Activated CD4-positive, alpha-beta memory T cell treated with anti-CD3 and anti-CD28 coated beads for 36 hours (primary cell): ENCODE measurements at places on chromosomes 5 and 9.

- H3K4me1 ChIP-seq: no peaks in the 10 kb centered on the region
- no peak overlapping the region for H3K27ac ChIP-seq
- no peak for DNase-seq
- H3K27me3 ChIP-seq: peaks cover 18% of the 10 kb centered on the region
- H3K36me3 ChIP-seq: no peaks in the 10 kb centered on the region
Observed at GRCh38 chr5:5953584-5954274, 424.6 kb downstream of the MED10 start.

DNA sequence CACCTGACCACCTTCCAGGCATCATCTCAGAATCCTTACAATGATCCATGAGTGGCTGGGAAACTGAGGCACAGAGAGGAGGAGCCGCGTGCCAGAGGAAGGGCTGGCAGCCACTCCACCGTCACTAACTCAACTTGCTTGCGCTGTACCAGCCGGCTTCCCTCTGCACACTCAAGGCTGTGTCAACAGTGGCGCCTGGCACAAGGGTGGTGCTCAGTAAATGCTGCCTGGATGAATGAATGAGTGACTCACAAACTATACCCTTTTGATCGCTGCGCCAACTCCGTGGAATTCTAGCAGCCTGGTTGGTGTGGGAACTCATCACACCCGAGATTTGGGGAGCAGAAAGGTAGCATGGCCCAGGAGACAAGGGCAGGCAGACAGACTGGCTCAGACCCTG is 21.9 kb downstream of the PRRX2 start:
- H3K36me3 ChIP-seq: no peaks in the 10 kb centered on the region
- no peak overlapping the region for H3K27ac ChIP-seq
- H3K27me3 ChIP-seq: no peaks in the 10 kb centered on the region
- no peak overlapping the region for H3K4me3 ChIP-seq

- H3K4me1 ChIP-seq: no peaks in the 10 kb centered on the region
- no peak overlapping the region for H3K4me3 ChIP-seq
- no peaks in the 10 kb centered on the region for H3K27me3 ChIP-seq
- no peak for DNase-seq
- H3K36me3 ChIP-seq: no peaks in the 10 kb centered on the region
Observed at GRCh38 chr9:137368431-137369035, 54.4 kb downstream of the EXD3 start.

DNA sequence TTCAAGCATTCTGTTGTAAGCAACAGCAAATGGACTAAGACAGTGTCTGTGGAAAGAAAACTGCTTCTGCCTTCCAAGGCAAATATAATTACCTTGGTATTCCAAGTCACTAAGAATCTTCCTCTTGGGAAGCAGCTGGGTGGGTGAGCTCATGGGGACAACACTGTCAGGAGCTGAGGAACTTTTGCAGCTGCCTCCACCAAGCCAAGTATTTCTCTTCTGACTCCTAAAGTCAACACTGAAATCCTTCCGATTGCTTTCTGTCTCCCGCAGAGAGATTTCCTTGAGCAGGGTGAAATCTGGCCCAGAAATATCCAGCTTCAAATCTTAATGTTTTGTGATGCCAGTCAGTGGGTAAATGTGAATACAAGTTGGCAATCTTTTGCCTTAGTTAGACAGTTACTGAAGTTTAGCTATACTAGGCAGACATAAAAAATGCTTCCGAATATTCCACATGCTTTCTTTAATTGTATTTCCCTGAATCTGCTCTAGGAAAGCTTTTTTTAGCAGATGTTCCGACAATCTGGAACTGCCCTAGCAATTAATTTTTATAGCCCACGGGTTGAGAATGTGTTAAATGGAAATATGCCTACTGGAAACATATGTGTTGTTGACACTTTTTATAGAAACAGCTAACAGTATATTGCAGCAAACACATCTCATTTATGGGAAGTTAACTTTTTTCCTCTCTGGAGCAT is 369.9 kb upstream of the DAB2 start:
- DNase-seq: no peak
- H3K27me3 ChIP-seq: no peaks in the 10 kb centered on the region
- no peaks in the 10 kb centered on the region for H3K36me3 ChIP-seq
- H3K27ac ChIP-seq: no peak overlapping the region

- no peaks in the 10 kb centered on the region for H3K4me1 ChIP-seq
- DNase-seq: no peak
- no peak overlapping the region for H3K4me3 ChIP-seq
- H3K27me3 ChIP-seq: no peaks in the 10 kb centered on the region
Observed at GRCh38 chr9:127035948-127036347, 86.5 kb downstream of the ANGPTL2 start.

GRCh38 chr5:77635917-77636640 is 2.4 kb downstream of the OTP start:
- DNase-seq: no peak
- H3K4me1 ChIP-seq: peaks cover 28% of the 10 kb centered on the region
- H3K36me3 ChIP-seq: peaks cover 16% of the 10 kb centered on the region

DNA sequence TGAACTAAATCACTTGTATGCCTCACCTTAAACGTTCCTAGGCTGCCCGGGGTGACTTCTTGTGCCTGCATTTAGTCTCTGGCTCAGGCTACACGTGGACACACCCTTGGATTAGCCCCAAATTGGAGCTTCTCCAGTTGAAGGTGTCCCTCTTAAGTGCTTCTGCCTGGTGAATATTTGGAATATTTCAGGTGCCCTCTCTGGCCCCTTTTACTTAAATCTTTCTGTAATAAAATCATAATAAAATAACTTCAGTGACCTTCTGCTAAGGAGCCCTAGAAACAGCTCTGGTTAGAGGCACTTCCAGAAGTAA is 74.3 kb upstream of the KLF9 start:
- peaks cover under 1% of the 10 kb centered on the region for H3K27me3 ChIP-seq
- no peak overlapping the region for H3K27ac ChIP-seq
- H3K4me1 ChIP-seq: peaks cover 6% of the 10 kb centered on the region

GRCh38 chr9:131275332-131276093 is 797 bp downstream of the FAM78A start:
- H3K4me3 ChIP-seq: peak overlapping the region; percentile 99
- peaks cover 48% of the 10 kb centered on the region for H3K36me3 ChIP-seq
- H3K27ac ChIP-seq: peak overlapping the region; percentile 97

GRCh38 chr5:178113141-178113787 is at the start of gene N4BP3:
Gene N4BP3, plus strand, starts transcription at chr5:178113532. Its CDS starts 6,052 bp downstream, at chr5:178119584.
- H3K4me1 ChIP-seq: peaks cover 34% of the 10 kb centered on the region
- H3K27ac ChIP-seq: peak within 1 kb of the TSS; percentile 61
- H3K36me3 ChIP-seq: peaks cover 2% of the 10 kb centered on the region
- DNase-seq: peak; percentile 90

GRCh38 chr9:551986-552929 is 289.2 kb upstream of the DMRT1 start:
- H3K27me3 ChIP-seq: no peaks in the 10 kb centered on the region
- no peak overlapping the region for H3K27ac ChIP-seq
- H3K4me1 ChIP-seq: peaks cover 5% of the 10 kb centered on the region
- H3K36me3 ChIP-seq: peaks cover 2% of the 10 kb centered on the region
- DNase-seq: no peak
- H3K4me3 ChIP-seq: no peak overlapping the region

- H3K4me3 ChIP-seq: no peak overlapping the region
- H3K27me3 ChIP-seq: no peaks in the 10 kb centered on the region
- no peaks in the 10 kb centered on the region for H3K36me3 ChIP-seq
- no peaks in the 10 kb centered on the region for H3K4me1 ChIP-seq
- no peak for DNase-seq
Observed at GRCh38 chr5:92944903-92945604, 636.0 kb downstream of the NR2F1-AS1 start.

- no peaks in the 10 kb centered on the region for H3K27me3 ChIP-seq
- peaks cover 9% of the 10 kb centered on the region for H3K36me3 ChIP-seq
- H3K4me3 ChIP-seq: peak overlapping the region; percentile 12
- DNase-seq: no peak
- no peak overlapping the region for H3K27ac ChIP-seq
- H3K4me1 ChIP-seq: peaks cover 19% of the 10 kb centered on the region
Observed at GRCh38 chr9:134162926-134163370, 1.4 kb downstream of the RNU6ATAC start.

DNA sequence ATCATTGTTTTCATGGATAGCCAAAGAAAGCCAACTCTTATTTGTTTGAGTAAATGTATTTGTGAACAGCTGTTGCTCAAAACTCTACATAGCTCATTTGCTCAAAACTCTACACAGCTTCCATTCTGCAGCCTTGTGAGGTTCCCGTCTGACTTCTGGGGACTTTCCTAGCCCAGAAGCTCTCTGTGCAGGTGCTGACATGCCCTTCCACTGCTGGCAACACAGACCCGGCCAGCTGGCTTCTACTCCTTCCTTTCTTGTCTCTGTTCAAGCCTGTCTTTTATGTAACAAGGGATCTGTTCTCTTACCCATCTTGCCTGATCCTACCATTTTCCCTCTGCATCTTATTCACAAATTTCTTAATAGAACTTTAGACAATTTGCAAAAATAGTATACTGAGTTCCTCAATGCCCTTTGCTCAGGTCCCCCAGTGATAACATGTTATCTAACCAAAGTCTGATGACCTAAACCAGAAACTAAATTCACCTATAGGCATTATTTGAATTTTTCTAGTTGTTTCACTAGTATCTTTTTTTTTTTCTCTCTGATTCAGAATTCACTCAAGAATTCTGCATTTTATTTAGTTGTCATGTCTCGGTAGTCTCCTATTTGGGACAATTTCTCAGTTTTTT is 556.5 kb upstream of the SEMA6A start:
- H3K27ac ChIP-seq: no peak overlapping the region
- no peaks in the 10 kb centered on the region for H3K36me3 ChIP-seq
- H3K4me1 ChIP-seq: no peaks in the 10 kb centered on the region
- H3K27me3 ChIP-seq: no peaks in the 10 kb centered on the region
- DNase-seq: no peak

DNA sequence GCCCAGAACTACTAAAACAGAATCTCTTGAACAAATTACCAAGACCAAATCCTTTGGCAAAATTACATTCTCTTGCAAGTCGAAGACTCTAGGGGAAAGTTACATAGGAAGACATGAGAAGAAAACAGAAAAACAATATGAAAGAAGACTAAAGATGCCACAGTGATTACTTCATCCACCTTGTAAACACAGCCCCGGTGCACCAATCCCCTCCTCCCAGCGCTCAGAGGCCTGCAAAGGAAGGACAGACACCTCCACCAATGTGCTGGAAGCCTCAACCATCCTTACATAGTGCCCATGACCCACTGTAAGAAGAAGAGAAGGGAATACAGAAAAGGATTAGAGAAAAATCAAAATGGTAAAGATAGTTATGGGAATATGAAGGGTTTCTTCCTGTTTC is 218.5 kb downstream of the SPOCK1 start:
- H3K4me1 ChIP-seq: no peaks in the 10 kb centered on the region
- no peak overlapping the region for H3K27ac ChIP-seq
- H3K36me3 ChIP-seq: no peaks in the 10 kb centered on the region
- no peak for DNase-seq
- H3K4me3 ChIP-seq: no peak overlapping the region

- peaks cover 55% of the 10 kb centered on the region for H3K4me1 ChIP-seq
- no peak for DNase-seq
- H3K27ac ChIP-seq: peak overlapping the region; percentile 51
- H3K36me3 ChIP-seq: peaks cover 42% of the 10 kb centered on the region
- no peak overlapping the region for H3K4me3 ChIP-seq
Observed at GRCh38 chr5:55969956-55970355, 24.8 kb downstream of the IL6ST start.

GRCh38 chr5:177447611-177448243 is 1.1 kb downstream of the PRR7 start:
- H3K27ac ChIP-seq: peak overlapping the region; percentile 28
- DNase-seq: peak; percentile 41
- H3K4me1 ChIP-seq: peaks cover 38% of the 10 kb centered on the region
- H3K36me3 ChIP-seq: no peaks in the 10 kb centered on the region
- no peaks in the 10 kb centered on the region for H3K27me3 ChIP-seq

DNA sequence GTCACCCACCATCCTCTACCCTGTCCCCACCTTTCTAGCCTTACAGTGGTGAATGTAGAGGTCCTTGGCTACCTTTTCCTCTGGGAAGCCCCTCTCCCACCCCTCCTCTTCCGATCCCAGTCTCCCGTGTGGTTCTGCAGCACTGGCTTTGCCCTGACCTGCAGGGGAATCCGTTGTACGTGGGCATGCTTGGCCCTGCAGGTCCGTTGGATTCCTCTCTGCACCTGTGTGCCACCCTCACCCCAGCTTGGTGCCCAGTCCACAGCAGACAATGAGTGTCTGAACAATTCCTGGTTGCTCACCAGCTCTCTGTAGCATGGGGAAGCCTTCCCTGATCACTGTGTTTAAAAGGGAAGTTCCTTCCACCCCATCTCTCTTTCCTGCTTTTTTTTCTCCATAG is 185.1 kb downstream of the PAX5 start:
- H3K4me1 ChIP-seq: no peaks in the 10 kb centered on the region
- no peaks in the 10 kb centered on the region for H3K36me3 ChIP-seq
- DNase-seq: no peak
- no peaks in the 10 kb centered on the region for H3K27me3 ChIP-seq

DNA sequence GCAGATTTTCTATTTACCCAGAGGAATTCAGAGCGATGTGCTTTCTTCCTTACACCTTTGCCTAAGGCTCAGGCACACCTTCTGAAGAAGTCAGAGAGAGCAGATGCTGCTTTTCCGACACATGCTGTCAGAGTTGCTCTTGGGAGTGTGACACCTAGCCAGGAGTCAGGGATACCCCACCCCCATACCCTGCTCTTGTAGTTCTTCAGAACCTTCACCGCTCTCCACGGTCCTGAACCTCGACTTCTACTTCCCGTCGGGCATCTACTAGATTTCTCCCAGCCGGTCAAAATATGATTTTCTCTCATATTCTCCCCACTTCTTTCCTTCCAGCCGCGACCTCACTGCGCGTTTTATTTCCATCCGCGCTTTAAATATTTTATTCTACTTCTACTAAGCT is 1.7 kb downstream of the GRIN3A start:
- no peaks in the 10 kb centered on the region for H3K36me3 ChIP-seq
- peaks cover 3% of the 10 kb centered on the region for H3K4me1 ChIP-seq
- H3K27me3 ChIP-seq: peaks cover 41% of the 10 kb centered on the region
- H3K4me3 ChIP-seq: no peak overlapping the region
- no peak overlapping the region for H3K27ac ChIP-seq

DNA sequence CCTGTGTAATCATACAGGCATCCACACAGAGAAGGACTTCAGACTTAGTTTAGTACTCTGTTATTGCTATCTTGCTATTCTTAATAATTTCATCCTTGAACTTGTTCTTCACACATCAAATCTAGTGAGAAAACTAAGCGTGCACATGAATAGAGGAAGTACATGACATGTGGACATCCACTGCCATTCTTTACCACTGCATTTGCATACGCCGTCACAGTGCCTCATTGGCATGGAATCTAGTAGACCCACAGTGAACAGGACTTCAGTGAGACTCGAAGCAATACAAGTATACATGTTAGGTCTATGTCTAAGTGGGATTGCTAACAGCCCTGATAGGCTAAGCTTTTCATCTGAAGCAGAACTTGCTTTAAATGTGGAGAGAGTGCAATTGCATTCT is 592.1 kb downstream of the TLE4 start:
- H3K36me3 ChIP-seq: no peaks in the 10 kb centered on the region
- no peak for DNase-seq
- H3K4me3 ChIP-seq: no peak overlapping the region
- no peaks in the 10 kb centered on the region for H3K4me1 ChIP-seq
- no peak overlapping the region for H3K27ac ChIP-seq

GRCh38 chr5:36733183-36733582 is 126.8 kb downstream of the SLC1A3 start:
- no peak overlapping the region for H3K27ac ChIP-seq
- no peaks in the 10 kb centered on the region for H3K4me1 ChIP-seq
- peaks cover 7% of the 10 kb centered on the region for H3K27me3 ChIP-seq
- no peak for DNase-seq
- H3K36me3 ChIP-seq: no peaks in the 10 kb centered on the region
